Tracheal epithelial cell (primary cell): ENCODE measurements at places on chromosomes 3 and 15. TPM values are rescaled to one million over a fixed set of nuclear protein-coding genes. Genes with fewer than 3 reads are reported as not detected.

Gene XCR1
- total RNA-seq = under 0.01 TPM in 1 of 2 replicates, not detected in the other

Gene ANKUB1
- 1.3 and 1.4 TPM in 2 replicates for total RNA-seq

Gene DNAH1
- total RNA-seq = 0.85 and 0.96 TPM in 2 replicates

Gene CFAP20DC
- 7.7 and 12.8 TPM in 2 replicates for total RNA-seq

Gene ZMYND10
- 0.24 and 1.9 TPM in 2 replicates for total RNA-seq

Gene NAALADL2
- 0.21 and 2.2 TPM in 2 replicates for total RNA-seq

Gene PLA2G4E
- 0.21 and 0.96 TPM in 2 replicates for total RNA-seq
